ENCODE measurements at places on chromosomes 11 and 22.

- no peak for DNase-seq
These were observed 54.7 kb downstream of the GRAMD4 start for GRCh38 chr22:46674906-46675305.

- no peak for DNase-seq
These were observed 42.8 kb downstream of the ST3GAL4 start for GRCh38 chr11:126398296-126398695.

- DNase-seq: no peak
These were observed 7.3 kb upstream of the CEP295 start for GRCh38 chr11:93654226-93654625.

- no peak for DNase-seq
These were observed 40.3 kb upstream of the AMOTL1 start for GRCh38 chr11:94727819-94728218.

GRCh38 chr11:31958076-31958735 is 132.7 kb upstream of the RCN1 start:
- peak; percentile 80 for DNase-seq

DNA sequence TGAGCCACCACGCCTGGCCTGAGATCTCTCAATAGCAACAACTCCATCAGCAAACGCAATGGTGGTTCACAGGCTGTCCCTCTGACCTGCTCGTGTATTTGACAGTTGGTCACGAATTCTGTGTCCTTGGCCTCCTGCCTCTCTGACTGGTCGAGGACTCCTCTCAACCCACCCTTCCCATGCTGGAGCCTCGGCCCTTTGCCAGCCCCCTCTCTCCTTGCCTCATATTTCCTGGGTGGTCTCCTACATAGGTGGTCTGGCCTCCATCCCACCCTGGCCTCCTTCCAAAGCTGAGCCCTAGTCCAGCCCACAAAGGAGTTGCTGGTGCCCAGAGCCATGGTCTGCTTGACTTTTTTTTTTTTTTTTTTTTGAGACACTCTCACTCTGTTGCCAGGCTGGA is 11.4 kb upstream of the A4GALT start:
- no peak for DNase-seq

- no peak for DNase-seq
These were observed 22.8 kb downstream of the PIK3C2A start for GRCh38 chr11:17184882-17185587.

DNA sequence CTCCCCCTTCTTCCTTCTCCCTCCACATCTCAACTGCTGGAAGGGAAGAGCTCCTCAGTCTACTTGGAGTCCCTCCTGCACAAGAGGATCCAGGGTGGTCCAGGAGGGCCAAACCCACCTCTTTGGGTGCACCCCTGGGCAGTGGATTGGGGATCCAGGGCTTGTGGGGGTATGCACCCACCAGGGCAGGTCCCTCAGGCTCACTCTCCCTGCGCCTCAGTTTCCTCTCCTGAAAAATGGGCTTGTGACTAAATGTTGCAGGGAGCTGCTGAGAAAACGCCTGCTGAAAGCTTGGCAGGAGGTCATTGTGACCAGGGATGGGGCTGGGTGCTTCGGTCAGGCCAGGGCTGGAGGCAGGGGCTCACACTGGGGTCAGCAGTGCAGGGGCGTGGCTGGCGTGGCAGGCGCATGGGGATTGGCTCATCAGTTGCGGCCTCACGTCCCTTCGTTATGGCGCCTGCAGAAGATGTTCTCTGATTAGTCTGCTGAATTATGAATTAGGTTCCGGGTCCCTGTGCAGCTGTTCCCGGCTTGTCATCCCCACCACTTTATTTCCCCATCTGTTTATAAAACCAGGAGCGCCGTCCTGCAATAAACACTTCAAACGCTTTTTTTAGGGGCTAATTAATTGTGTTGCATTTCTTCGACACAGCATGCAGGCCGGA is 25.7 kb upstream of the CCDC188 start:
- DNase-seq: no peak

DNA sequence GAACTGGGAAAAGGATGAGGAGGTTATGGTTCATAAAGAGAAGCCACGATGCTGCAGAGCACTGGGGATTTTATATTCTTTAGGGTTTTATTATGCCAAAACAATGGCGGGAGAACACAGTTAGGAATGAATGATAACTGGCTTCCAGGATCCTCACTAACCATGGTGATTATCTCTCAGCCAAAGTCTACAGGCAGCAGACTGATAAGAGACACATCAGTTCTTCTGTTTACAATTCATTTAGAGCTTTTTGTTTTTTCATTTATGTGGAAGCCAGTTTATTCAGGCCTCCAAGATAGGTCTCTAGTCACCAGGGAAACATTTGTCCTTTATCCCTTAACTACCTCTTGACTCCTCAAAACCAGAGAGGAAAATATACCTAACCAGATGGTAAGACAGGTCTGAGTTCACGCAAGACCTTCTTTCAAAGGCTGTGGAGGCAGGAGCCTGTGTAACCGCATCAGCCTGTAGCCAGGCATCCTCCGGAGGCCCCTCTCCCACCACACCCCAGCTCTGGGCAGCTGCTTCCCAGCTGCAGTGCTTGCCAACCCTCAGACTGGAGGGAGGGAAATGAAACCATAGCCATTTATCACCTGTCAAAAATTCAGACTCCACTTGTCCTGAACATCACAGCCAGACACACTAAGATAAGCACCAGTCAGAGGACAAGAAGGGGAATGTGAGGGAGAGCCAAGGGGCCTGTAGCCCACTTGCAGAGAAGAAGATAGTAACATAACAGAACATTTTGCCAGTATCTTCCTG is 57.2 kb upstream of the FAM181B start:
- DNase-seq: peak; percentile 51

- DNase-seq: no peak
These were observed 137.4 kb downstream of the CADM1 start for GRCh38 chr11:115366826-115367225.

- no peak for DNase-seq
These were observed 52.9 kb upstream of the PGR start for GRCh38 chr11:101182467-101182866.

DNA sequence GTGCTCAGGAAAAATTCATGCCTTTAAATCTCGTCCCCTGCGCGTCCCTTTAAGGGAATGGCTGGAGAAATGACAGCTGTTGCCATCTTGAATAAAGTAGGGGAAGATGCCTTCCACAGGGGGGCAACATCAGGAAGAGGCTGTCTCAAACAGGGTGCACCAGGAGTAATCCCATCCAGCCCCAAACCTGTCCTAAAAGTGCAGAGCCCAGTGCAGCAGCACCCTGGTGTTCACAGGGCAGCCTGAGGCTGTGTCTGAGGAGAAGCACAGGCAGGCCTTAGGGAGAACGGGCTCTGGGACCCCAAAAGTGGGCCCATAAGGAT is 10.8 kb upstream of the C11orf96 start:
- DNase-seq: no peak

DNA sequence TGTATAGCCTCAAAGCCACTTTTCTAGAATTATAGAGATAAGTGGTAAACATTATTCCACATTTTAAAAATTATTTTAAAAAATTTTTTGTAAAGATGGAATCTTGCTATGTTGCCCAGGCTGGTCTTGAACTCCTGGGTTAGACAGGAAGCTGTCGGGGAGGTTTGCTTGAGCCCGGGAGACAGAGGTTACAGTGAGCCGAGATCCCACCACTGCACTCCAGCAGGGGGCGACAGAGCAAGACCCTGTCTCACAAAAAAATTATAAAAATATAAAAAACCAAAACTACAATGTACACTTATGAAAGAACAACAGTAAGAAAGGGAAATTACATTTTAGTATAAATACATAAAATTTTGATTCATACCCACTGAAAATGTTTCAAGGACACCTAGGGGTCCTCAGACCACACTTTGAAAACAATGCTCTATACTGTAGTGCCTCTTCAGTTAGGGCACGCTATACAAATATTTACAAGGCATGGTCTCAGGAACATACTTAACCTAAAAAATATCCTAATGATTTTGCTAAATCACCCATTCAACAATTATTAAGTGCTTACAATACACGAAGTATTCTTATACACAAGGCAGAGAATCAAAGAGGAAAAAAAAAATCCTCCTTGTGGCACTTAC is 111.2 kb downstream of the MRTFA start:
- peak; percentile 42 for DNase-seq

- no peak for DNase-seq
These were observed 52.9 kb downstream of the CABIN1 start for GRCh38 chr22:24063986-24064385.

GRCh38 chr11:67452141-67452952 is at the start of gene GPR152:
GPR152 (minus strand) TSS chr11:67452729; CDS start chr11:67452724, 5 bp downstream.
- DNase-seq: no peak

DNA sequence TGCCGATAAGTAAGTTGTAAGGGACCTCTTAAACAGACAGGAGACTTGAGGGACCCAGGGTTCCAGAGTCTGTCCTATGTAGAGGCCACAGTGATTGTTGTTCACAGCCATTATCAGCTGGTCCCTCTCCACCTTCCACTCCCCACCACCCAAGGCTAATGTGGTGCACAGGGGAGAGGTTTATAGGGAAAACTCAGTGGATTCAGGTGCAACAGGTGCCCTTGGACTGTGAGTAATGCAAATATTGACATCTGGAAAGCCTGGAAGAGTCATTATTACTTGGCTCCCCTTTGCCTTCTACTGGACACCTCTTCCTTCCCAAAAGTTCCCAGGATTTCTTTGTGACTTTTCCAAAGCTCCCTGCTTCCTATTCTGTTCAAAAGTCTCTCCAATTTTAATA is 441.1 kb upstream of the CCDC90B start:
- DNase-seq: no peak
